Glutamatergic neuron (in vitro differentiated cells): ENCODE measurements at places on chromosomes 7 and 10. TPM values are rescaled to one million over a fixed set of nuclear protein-coding genes. Genes with fewer than 3 reads are reported as not detected.

Gene ZNF804B
- 0.10 TPM for total RNA-seq

Gene CPXM2
- total RNA-seq: not detected

Gene GNAI1
- 61.9 TPM for total RNA-seq

Gene CFTR
- not detected for total RNA-seq

Gene PLAC9
- total RNA-seq: not detected

Gene MKI67
- total RNA-seq: 14.7 TPM

Gene EBLN1
- total RNA-seq: not detected

Gene ITGB8
- 19.0 TPM for total RNA-seq

Gene GJC3
- total RNA-seq: not detected

Gene C10orf95
- total RNA-seq: not detected
